Neural progenitor cell (in vitro differentiated cells): ENCODE measurements at places on chromosomes 3 and 15.
A peak's percentile ranks its signal among the peaks of the same experiment; 100 is the strongest.

DNA sequence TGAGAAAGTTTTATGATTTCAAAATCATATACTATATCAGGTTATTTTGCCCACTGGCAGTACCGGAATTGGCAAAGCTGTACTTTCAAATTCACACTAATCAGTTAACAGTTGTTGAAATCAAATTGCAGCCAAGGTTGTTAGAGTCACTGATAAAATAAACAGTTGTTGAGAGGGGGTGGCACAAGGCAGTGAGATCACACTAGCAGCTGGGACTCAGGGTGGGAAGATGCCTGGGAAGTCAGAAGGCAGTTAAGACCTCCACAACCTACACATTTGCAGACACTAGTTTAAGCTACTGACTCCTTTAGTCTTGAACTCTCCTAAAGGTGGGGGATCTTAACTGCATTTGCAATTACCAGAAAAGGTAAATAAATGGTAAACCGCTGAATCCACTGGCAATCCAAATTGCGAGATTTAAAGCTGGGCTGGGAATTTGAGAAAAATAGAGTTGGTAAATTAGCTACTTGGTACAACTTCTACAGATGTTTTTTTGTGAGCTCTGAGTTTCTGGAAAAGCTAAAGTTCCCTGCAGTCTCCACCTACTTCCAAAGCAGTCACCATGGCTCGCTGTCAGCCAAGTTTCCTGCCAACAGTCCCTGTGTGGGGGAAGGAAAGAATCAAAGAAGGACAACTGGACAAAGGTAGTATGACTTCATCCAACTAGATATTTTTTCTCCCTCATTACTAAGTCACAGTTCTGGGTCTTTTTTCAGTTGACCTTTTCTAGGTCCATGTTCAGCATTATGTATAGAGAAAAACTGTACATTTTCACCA lies 105.7 kb downstream of the ZNF385D start:
- no peak for DNase-seq

GRCh38 chr3:14808025-14808424 lies 10.7 kb upstream of the FGD5 start:
- DNase-seq, result no peak

GRCh38 chr3:70137366-70137765 lies 137.8 kb downstream of the SAMMSON start:
- DNase-seq, result no peak

GRCh38 chr15:95448531-95449229 lies 881.8 kb upstream of the NR2F2 start:
- no peak for DNase-seq

DNA sequence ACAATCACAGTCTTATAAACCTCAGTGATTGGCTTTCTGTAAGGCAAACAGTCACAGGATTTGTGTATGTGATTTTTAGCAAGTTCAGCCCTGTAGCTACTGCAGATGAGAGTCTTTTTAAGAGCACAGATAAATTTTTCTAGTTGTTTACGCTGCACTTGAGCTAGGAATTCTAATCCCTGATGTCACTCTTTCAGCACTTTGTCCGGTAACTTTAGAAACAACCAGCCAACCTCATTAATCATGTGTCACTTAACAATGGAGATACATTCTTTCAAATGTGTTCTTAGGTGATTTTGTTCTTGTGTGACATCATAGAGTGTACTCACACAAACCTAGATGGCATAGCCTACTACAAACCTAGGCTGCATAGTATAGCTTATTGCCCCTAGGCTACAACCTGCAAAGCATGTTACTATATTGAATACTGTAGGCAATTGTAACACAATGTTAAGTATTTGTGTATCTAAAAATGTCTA lies 36.8 kb upstream of the GOLGA6L2 start:
- DNase-seq, result no peak

- DNase-seq, result no peak
Observed at GRCh38 chr15:73028831-73029451, 23.3 kb upstream of the NEO1 start.

DNA sequence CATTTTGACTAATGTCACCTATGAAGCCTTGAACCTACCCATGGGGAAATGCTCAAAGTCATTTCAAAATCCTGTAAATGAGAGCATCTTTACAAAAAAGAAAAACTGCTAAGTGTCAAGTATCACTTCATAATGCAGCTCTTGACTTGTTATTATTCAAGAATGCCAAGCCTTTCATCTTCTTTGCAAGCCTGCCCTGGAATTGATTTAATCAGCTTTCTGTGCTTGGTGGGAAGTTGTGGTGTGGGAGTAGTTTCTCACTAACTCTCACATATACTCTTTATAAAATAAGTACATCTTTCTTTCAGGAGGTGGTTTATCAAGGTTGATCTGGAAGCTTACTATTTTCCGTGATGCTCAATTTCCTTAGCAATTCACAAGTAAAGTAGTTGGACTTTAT lies 43.6 kb downstream of the RYR3 start:
- no peak for DNase-seq

DNA sequence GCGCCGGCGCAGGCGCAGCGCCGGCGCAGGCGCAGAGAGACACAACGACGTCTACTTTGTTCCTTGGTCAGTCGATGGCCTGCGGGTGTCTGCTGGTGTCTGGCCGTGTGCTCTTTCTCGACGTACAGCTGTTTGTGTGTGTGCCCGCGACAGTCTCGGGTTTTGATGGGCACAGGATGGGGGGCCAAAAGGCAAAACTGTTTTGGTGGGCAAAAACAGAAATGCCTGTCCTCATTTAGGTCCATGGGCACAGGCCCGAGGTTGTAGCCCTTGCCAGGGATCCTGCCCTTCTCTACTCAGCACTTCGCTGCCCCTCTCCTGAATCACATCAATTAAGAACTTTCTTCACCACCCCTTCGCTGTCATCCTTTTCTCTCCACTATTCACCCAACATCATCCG lies 184.8 kb upstream of the CHL1 start:
- peak; percentile 34 for DNase-seq
